CD4-positive, alpha-beta memory T cell (primary cell): ENCODE measurements at places on chromosomes 6 and 20. TPM values are rescaled to one million over a fixed set of nuclear protein-coding genes. Genes with fewer than 3 reads are reported as not detected.

The SLC24A3 gene
- not detected for total RNA-seq

The TTK gene
- 0.87 TPM for total RNA-seq

The LY6G6F gene
- total RNA-seq, result not detected

The GTSF1L gene
- not detected for total RNA-seq

The LAMA2 gene
- 0.42 TPM for total RNA-seq

The PBOV1 gene
- total RNA-seq, result not detected

The RAET1E gene
- total RNA-seq, result not detected

The SLC26A8 gene
- total RNA-seq, result 0.09 TPM

The ZNF831 gene
- total RNA-seq, result 46.8 TPM

The UNC5CL gene
- 6.2 TPM for total RNA-seq

The CTCFL gene
- total RNA-seq, result not detected

The HECA gene
- 161 TPM for total RNA-seq

The RAB5IF gene
- total RNA-seq, result 63.4 TPM

The CRYBG1 gene
- 45.4 TPM for total RNA-seq

The RGS19 gene
- total RNA-seq, result 35.6 TPM

The TSPO2 gene
- not detected for total RNA-seq

The FOXF2 gene
- not detected for total RNA-seq

The MAFB gene
- total RNA-seq, result 2.6 TPM

The C6orf118 gene
- not detected for total RNA-seq

The DCDC2 gene
- total RNA-seq, result 0.47 TPM

The CHRNA4 gene
- total RNA-seq, result not detected

The TNFRSF6B gene
- not detected for total RNA-seq

The HLA-B gene
- total RNA-seq, result 5,762 TPM

The MLIP gene
- total RNA-seq, result not detected

The TXLNB gene
- total RNA-seq, result 1.6 TPM

The EYA4 gene
- total RNA-seq, result not detected

The EYA2 gene
- total RNA-seq, result not detected

The BPIFB4 gene
- total RNA-seq, result not detected

The GPSM3 gene
- 313 TPM for total RNA-seq

The CLVS2 gene
- not detected for total RNA-seq

The MTFR2 gene
- 1.2 TPM for total RNA-seq

The PRR18 gene
- not detected for total RNA-seq

The HSPA1L gene
- total RNA-seq, result 8.3 TPM

The SLC52A3 gene
- total RNA-seq, result not detected

The CD93 gene
- total RNA-seq, result 1.3 TPM

The CYB5R4 gene
- total RNA-seq, result 24.0 TPM

The PLTP gene
- 0.19 TPM for total RNA-seq

The POU5F1 gene
- not detected for total RNA-seq

The GJA10 gene
- total RNA-seq, result not detected

The ROMO1 gene
- total RNA-seq, result 38.4 TPM

The SPEF1 gene
- not detected for total RNA-seq

The LGSN gene
- total RNA-seq, result 0.15 TPM

The CYP39A1 gene
- total RNA-seq, result not detected

The SNHG17 gene
- 46.0 TPM for total RNA-seq

The ADTRP gene
- total RNA-seq, result 8.0 TPM

The KCNK5 gene
- total RNA-seq, result 0.83 TPM

The GGTLC1 gene
- total RNA-seq, result not detected

The TBC1D32 gene
- total RNA-seq, result 13.2 TPM

The ASIP gene
- total RNA-seq, result not detected

The KATNA1 gene
- 18.2 TPM for total RNA-seq

The SMLR1 gene
- not detected for total RNA-seq

The TMC2 gene
- total RNA-seq, result not detected

The HMGCLL1 gene
- not detected for total RNA-seq

The FAM184A gene
- total RNA-seq, result 6.1 TPM

The DNAAF9 gene
- 5.6 TPM for total RNA-seq

The TRIM10 gene
- total RNA-seq, result not detected

The SIRT5 gene
- 20.6 TPM for total RNA-seq

The RPP40 gene
- 5.5 TPM for total RNA-seq

The DUSP15 gene
- not detected for total RNA-seq
